ENCODE measurements at places on chromosomes 7 and 10.

GRCh38 chr10:37747081-37747480 lies 110.3 kb downstream of the ZNF248 start:
- DNase-seq: no peak

- DNase-seq: no peak
Observed at GRCh38 chr7:155861480-155861868, 49.2 kb upstream of the SHH start.

- DNase-seq: no peak
Observed at GRCh38 chr10:87066865-87067264, 27.8 kb downstream of the GLUD1 start.

- no peak for DNase-seq
Observed at GRCh38 chr7:2000746-2001321, 231.9 kb downstream of the MAD1L1 start.

DNA sequence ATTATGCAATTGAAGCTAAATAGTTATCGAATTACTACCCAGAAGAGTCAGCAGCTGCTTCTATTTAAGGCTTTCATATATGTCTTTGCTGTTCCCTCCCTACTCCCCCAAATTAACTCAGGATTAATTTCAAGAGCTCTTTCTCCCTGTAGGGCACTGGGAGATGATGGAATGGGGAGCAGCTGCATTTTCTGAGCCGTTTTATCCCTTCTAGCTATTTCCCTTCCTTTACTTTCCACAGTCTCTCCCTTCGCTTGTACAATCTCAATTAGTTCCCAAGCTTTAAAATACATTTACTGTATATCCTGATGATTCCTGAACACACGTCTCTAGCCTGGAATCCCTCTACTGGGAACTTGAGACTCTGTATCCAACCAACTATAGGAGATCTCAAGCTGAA lies 19.8 kb upstream of the TSPAN12 start:
- DNase-seq: no peak

- no peak for DNase-seq
Observed at GRCh38 chr10:35451151-35452016, 115.1 kb downstream of the CCNY start.

Measured in NCI-H187 (cell line).